ENCODE measurements at places on chromosomes 4 and X. TPM values are rescaled to one million over a fixed set of nuclear protein-coding genes. Genes with fewer than 3 reads are reported as not detected.

DNA sequence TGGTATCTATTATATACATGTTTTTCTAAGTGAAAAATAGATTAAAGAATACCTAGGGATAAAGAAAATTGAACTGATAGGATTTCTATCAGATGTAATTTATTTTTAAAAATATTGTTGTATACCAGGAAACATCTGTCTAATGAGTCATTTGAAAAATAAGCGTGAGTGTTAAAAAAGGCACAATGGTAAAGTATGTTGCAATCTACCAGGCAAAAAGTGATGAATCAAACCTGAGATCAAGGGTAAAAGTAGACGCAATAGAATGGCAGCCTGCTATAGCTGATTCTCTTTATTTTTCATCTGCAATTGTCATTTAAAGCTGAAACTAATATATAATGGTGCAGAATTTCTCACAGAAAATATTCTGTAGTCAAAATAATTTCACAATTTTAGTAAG is 1119.6 kb downstream of the PCDH18 start:
- DNase-seq = no peak

DNA sequence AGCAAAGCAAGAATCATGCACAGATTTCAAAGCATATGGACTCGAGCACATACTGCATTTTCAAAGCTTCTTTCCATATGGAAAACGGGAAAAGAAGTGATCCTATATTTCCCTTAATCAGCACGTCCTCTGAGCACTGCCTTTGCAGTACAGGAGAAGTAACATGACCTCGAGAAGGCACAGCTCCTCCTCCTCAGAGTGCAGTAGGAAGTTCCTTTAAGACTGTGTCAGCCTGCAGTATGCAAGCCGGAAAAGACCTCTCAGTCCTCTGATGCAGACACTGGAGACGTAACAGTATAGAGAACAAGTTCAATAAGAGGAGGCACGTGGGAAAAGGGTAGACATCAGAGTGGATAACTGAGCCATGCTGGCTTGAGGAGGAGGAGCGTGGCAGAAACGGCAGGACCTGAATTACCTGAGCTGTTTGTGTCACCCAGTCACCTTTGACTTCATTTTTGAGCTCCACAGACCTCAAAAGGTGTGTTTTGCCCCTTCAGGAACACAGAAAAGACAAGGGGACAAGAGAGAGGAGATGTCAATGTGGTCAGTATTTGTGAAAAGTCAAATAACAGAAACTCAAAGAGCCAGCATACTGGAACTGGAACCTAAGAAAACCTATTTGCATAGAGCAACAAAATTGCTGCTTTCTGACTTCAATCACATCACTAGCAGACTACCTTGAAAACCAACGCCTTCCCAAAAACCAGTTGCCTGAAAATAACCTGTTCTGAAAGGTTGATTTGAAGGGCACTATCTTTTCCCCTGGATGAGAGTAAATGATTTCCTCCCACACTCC is 20.8 kb downstream of the IRF2 start:
- no peak for DNase-seq

- DNase-seq = no peak
Measured at GRCh38 chr4:148893095-148893494, 450.9 kb upstream of the NR3C2 start.

The MAGIX gene
- 0.31 TPM for total RNA-seq

The CFAP97 gene
- total RNA-seq = 18.8 TPM

The AKAP4 gene
- not detected for total RNA-seq
